ENCODE measurements at places on chromosomes 7 and 10. TPM values are rescaled to one million over a fixed set of nuclear protein-coding genes. Genes with fewer than 3 reads are reported as not detected.
A peak's percentile ranks its signal among the peaks of the same experiment; 100 is the strongest.

DNA sequence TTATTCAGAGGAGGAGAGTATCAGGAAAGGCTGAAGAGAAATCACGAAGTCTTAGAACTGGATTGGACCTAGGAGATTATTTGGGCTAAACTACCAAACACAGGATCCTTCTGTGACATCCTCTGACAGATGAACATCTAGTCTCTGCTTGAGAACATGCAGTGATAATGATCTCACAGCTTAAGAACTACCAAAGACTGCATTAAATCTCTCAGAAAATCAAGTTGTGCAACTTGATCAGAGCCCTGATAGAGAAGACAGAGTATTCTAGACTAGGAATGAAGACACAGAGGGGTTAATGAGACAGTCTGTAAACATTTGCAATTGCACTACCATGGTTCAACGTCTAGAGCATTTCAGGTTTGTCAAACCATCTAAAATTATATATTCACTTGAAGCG, 37.1 kb upstream of the AGBL3 start:
- no peak for DNase-seq

Gene PTF1A
- total RNA-seq: not detected

Gene GIMAP7
- total RNA-seq: not detected

DNA sequence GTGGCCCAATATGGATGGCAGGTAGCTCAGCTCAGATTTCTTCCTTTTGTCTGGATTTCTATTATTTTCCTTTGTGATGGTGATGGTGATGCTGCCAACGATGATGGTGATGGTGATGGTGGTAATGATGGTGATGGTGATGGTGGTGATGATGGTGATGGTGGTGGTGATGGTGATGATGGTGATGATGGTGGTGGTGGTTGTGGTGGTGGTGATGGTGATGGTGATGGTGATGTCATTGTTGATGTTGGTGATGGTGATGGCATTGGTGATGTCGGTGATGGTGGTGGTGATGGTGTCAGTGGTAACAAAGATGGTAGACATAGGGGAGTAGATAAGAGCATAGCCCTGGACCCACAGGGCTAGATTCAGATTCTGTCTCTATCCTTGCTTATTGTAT, 25.4 kb downstream of the TTYH3 start:
- no peak for DNase-seq

Gene ADCYAP1R1
- total RNA-seq: not detected

Gene BEND7
- total RNA-seq: 11.2 TPM

Gene SLC26A5
- total RNA-seq: not detected

Gene MRPS33
- 59.6 TPM for total RNA-seq

DNA sequence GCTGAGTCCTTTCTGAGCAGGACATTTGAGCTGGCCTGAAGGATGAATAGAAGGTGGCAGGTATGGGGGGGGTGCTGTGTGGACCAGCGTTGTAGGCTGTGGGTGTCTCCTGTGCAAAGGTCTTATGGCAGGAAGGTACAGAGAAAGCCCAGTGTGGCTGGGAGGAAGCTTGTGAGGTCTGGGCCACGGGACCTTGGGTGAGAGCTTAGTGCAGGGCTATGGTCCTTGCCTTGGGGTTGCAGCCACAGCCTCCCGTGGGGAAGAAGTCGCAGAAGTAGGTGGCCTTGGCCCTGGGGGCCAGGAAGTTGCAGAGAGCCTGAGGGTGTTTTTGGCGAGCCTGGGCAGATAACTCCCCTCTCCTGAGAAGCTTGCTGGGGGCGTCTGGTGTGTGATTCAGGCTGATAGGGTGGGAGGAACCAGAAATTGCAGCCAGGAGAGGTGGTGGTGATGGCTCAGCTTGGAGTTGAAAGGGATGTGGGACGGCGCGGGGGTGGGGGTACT, 172.0 kb upstream of the TNRC18 start:
- no peak for DNase-seq

GRCh38 chr7:144057954-144058353, 9.2 kb downstream of the OR2A5 start:
- peak; percentile 22 for DNase-seq

Gene TBC1D12
- total RNA-seq: 16.2 TPM

DNA sequence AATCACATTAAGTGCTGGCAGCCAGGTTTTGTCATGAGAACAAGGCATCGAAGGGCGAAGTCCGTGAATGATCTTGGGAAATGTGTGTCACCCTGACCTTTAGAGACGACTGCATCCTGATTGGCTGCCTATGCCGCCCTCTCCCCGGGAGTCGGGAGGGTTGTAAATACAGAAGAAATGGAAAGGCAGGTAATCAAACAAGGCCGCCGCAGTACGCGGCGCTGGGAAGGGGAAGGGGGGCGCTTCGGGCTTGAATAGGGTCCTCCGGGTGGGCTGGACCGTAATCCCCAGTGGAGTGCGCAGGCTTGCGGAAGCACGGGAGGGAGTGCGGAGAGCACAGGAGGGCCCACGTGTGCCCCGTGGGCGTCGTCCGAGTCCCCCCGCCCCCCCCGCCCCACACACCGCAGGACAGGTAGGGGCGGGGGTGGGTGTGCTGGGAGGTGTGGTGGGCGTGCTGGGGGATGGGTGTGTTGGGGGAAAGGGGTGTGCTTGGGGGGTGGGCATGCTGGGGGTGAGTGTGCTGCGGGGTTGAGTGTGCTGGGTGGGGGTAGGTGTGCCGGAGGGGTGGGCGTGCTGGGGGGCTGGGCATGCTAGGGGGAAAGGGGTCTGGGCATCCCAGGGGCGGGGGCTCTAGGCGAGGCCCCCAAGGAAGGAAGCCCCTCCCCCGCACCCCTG, 169.4 kb downstream of the ARHGAP12 start:
- peak; percentile 75 for DNase-seq

- DNase-seq: no peak
These were observed 74.2 kb downstream of the EZH2 start for GRCh38 chr7:148809856-148810255.

DNA sequence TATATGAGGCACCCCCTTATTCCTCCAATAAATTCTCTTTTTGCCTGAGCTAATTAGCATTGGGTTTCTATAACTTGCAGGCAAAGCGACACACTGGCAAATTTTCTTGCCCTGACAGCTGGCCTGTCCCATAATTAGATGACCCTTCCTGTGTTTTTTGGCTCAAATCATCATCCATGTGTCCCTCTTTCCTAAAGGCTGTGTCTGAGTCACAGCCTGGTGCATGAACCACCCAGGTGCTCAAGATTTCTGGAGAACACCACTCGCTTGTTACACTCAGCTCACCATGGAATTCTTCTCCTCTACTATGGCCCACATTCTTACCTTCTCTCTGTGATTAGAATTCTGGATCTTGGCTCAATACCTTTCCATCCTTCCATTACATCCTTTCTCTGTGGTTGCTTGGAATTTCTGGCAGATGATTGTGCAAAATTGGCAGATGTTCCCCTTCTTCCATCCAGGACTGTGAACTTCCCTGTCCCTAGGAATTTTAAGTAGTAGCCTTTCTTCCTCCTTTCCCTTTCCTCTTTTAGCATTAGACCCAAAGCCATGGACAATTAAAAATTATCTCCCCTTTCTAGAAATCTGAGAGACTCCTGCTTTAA, 116.0 kb upstream of the ANKRD1 start:
- peak; percentile 34 for DNase-seq

DNA sequence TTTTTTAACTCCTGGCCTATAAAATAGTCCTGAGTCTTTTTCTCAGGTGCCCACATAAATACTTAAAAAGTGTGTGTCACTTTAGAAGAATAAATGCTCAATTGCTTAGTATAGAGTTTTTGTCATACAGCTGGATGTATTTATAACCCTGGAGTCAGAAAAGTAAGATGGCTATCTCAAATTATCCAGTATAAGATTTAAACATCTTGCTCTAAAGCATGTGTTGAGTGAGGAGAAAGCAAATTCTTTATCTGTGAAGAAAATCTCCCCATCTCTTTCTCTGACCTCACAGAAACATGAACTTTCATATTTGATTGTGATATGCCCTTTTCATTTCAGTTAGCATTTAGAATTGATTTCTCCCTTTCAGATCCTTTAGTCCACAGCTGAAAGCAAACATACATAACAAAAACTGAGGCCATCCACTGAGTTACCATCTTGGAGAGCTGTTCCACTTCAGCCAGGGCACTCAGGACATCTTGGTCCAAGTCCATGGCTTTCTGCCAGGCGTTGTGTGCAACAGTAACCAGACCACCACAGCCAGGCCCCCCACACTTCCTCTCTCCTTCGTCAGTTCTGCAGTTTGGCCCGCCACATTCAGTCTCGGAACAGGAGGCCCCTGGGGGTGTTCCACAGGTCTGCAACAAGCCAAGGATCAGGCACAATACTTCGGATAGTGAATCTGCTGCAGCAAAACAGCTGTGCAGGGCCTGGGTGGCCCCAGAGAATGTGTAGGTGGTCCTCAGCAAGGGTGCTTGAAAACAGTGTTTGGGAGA, 40.9 kb downstream of the DLD start:
- DNase-seq: no peak

Gene CALCR
- total RNA-seq: not detected

Gene PRPS1L1
- not detected for total RNA-seq

- no peak for DNase-seq
These were observed 1015.9 kb downstream of the REEP3 start for GRCh38 chr10:64537112-64537511.

DNA sequence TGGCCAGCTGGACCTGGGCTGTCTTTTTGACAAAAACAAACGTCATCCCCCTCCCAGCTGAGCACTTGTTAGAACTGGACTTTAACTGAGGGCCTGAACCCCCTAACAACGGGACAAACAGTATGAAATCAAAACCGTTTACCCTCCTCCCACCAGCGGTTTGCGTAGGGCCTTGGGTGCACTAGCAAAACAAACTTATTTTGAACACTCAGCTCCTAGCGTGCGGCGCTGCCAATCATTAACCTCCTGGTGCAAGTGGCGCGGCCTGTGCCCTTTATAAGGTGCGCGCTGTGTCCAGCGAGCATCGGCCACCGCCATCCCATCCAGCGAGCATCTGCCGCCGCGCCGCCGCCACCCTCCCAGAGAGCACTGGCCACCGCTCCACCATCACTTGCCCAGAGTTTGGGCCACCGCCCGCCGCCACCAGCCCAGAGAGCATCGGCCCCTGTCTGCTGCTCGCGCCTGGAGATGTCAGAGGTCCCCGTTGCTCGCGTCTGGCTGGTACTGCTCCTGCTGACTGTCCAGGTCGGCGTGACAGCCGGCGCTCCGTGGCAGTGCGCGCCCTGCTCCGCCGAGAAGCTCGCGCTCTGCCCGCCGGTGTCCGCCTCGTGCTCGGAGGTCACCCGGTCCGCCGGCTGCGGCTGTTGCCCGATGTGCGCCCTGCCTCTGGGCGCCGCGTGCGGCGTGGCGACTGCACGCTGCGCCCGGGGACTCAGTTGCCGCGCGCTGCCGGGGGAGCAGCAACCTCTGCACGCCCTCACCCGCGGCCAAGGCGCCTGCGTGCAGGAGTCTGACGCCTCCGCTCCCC, at the start of gene IGFBP1:
Gene IGFBP1 (plus strand): TSS at position 304 of the 808 bp plus-strand sequence. CDS start 165 bp downstream, at position 469.
- peak; percentile 24 for DNase-seq

DNA sequence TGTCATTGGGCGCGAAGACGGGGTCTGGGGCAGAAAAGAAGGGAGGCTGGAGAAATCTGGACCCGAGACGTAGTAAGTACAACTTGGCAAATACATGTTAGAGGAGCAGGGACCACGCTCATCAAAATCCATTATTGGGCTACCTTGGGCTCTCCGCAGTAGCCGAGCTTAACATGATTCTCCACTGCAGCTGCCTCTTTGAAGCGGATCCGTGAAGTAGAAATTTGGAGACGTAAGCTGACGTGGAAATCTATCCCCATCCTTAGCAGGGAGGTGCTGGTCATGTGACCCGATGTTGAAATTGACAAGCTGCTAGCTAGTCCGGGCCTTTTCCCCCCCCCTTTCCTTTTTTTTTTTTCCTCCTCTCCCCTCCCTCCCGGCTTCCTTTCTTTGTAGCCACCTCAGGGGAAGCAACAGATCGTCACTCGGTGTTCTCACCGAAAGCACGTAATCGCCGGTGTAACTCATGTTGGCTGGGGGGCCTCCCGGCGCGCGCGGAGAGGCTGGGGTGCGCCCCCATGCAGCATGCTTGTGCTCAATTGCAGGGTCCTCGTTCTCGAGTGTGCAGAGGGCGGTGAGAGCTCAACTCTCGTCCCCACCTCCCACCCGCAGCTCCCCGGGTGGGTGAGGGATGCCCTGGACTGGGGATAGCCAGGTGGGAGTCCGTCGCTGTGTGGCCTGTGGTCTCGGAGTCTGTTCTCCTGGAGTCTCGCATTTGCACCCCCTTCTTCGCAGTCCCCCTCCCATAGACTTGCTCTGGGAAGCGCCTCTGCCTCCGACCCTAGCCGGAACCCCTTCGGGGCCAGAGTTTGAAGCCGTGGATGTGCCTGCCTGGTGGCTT, at the start of gene HOXA11:
Gene HOXA11 (minus strand): TSS at position 220 of the 841 bp plus-strand sequence. CDS start 88 bp downstream, at position 132.
- no peak for DNase-seq

DNA sequence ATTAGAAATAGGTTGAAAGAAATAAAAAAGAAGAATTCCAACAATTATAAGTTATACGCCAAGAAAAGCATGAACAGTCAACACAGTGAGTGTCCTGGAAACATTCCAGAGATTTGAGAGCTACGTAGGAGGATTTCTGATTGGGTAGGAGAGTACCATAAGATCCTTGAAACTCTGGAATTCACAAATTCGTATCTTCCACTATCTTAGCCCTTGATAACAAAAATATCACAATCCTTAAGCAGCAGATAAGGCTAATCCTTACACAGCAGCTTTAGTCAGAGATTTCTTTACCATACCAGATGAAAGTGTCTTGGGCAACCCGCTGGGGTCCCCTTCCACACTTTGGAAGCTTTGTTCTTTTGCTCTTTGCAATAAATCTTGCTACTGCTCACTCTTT, 8.2 kb downstream of the TPK1 start:
- peak; percentile 47 for DNase-seq

GRCh38 chr10:121493521-121493920, 104.7 kb downstream of the FGFR2 start:
- no peak for DNase-seq

- no peak for DNase-seq
These were observed 382.6 kb upstream of the SHH start for GRCh38 chr7:156194813-156195212.

DNA sequence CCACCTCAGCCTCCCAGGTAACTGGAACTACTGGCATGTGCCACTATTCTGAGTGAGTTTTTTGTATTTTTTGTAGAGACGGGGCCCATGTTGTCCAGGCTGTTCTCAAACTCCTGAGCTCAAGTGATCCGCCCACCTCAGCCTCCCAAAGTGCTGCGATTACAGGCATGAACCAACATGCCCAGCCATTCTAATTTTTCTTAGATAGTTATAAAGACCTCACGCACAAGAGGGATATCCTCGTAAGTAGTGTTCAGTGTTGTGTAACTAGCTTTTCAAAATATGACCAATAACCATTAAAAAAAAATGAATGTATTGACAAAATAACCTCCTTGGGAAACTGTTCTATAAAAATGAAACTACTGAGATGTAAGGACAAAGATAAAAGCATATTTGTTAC, 90.5 kb upstream of the FERD3L start:
- DNase-seq: no peak

Data from myocyte (in vitro differentiated cells).